ENCODE measurements at places on chromosomes 5 and 9.

- no peak for DNase-seq
Measured at GRCh38 chr9:14662060-14662453, 31.2 kb downstream of the ZDHHC21 start.

DNA sequence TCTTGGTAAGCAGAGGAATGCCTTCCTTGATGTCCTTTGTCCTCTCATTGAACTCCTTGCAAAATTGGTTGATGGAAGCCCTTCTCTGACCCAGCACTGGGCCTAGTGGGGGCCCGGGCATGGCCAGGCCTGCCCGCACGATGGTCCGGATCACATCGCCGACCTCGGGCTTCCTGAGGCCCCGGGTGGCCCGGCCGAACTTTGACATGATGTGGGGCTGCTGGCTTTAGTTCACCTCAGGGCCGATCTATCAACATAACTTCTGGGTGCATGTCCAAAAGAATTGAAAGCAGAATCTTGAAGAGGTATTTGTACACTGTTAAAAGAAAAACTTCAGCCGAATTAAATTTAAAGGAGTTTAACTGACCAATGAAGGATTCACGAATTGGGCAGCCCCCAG is 24.1 kb upstream of the GNPDA1 start:
- DNase-seq = no peak

- no peak for DNase-seq
Measured at GRCh38 chr9:28730111-28730510, 1156.8 kb upstream of the C9orf72 start.

- DNase-seq = no peak
Measured at GRCh38 chr5:15004506-15004905, 132.9 kb upstream of the ANKH start.

- no peak for DNase-seq
Measured at GRCh38 chr5:122202952-122203351, 73.6 kb downstream of the ZNF474 start.
